Stimulated activated CD8-positive, alpha-beta memory T cell treated with anti-CD3 and anti-CD28 coated beads, Interleukin-2, amount 100 ng/mL, for 1 hour (primary cell): ENCODE measurements at places on chromosomes 5 and 9.

DNA sequence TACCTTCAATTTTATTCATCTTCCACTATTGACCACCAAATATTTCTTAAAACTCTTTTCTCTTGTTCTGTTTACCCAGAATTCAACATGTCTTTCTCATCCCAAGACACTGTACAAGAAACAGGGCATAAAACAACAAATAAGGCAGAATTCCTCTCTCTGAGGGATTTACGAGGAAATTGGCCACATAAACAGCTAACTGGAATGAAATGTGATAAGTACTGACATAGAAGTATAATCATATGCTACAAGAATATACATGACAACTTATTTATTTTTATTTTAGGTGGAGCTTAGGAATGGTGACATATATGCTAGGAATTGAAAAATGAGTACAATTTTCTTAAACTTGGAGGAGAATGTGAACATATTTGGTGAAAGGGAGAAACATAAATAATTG is 48.8 kb upstream of the FBN2 start:
- DNase-seq: no peak

- DNase-seq: no peak
Measured at GRCh38 chr5:103522586-103522985, 40.0 kb downstream of the NUDT12 start.

- no peak for DNase-seq
Measured at GRCh38 chr9:122348288-122348777, 22.5 kb upstream of the PTGS1 start.

- no peak for DNase-seq
Measured at GRCh38 chr5:172361566-172362238, 78.1 kb upstream of the UBTD2 start.

GRCh38 chr9:96399325-96399633 is 15.8 kb upstream of the SLC35D2 start:
- DNase-seq: no peak

- DNase-seq: no peak
Measured at GRCh38 chr5:142671801-142672200, 14.1 kb downstream of the FGF1 start.

GRCh38 chr5:75053054-75053303 is 621 bp upstream of the GCNT4 start:
- no peak for DNase-seq

DNA sequence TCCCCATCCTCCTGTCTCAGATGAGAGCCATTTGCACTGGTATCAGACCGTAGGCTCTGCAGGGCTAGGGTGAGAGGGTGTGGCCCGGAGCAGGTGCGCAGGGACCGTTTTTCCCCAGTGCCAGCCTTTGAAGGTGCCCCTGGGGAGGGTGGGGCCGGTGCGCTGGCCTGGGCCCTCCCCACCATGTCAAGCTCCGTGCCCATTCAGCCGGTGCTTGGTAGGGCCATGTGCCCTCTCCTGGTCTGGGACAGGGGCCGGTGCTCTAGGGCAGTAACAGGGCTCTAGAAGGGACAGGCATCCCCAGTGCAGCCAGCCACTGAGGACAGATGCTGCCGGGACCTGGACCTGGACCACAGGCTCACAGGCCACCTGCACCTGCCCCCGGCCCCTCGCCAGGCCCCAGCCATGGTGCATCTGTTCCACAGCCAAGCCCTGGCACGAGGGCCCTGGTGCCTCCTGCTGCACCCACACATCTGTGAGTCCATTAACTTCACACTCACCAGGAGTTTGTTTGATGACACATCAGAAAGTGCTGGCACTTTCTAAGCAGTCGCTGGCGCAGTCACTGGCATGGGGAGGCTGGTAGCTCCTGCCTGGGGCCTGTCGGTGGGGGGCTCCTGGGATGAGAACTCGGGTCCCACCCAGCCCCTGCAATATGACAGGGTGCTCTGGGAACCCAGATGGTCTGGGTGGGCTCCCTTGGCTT is 5.0 kb upstream of the QRFP start:
- no peak for DNase-seq

GRCh38 chr9:134545543-134546245 is 95.9 kb upstream of the COL5A1 start:
- no peak for DNase-seq

DNA sequence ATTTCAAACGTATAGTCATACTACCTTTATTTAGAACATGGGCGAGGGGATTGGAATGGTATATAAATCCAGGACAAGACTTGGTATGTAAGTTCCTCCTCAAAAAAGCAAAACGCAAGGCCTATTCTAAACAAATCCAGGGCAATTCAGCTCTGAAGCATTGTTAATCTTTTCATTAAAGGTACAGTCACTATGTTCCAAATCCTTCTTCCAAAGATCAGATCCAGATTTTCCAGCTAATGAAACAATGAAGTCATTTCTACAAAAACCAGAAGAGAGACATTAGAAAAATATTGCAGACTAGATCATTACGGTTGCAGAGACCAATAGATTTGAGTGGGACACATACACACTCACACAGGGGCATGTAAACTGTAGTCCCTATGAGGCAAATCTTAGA is 116.1 kb upstream of the BNC2 start:
- DNase-seq: no peak

DNA sequence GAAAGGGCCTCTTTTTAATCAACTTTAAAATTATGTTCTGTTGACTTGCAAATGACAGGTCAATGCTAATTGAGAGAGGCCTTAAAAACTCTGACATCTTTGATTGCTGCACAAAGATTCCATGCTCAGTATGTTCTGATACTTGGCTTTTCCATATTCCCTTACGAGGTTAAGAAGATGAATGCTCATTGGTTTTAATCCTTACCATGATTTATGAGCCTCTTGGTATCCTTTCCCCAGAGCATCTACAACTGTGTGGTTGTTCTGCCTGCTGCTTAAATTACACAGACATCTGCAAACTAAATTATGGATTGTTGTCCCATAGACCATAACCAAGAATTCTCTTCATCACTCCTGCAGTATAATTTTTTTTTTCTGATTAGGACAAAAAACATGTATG is 352.6 kb downstream of the CDH12 start:
- DNase-seq: no peak

DNA sequence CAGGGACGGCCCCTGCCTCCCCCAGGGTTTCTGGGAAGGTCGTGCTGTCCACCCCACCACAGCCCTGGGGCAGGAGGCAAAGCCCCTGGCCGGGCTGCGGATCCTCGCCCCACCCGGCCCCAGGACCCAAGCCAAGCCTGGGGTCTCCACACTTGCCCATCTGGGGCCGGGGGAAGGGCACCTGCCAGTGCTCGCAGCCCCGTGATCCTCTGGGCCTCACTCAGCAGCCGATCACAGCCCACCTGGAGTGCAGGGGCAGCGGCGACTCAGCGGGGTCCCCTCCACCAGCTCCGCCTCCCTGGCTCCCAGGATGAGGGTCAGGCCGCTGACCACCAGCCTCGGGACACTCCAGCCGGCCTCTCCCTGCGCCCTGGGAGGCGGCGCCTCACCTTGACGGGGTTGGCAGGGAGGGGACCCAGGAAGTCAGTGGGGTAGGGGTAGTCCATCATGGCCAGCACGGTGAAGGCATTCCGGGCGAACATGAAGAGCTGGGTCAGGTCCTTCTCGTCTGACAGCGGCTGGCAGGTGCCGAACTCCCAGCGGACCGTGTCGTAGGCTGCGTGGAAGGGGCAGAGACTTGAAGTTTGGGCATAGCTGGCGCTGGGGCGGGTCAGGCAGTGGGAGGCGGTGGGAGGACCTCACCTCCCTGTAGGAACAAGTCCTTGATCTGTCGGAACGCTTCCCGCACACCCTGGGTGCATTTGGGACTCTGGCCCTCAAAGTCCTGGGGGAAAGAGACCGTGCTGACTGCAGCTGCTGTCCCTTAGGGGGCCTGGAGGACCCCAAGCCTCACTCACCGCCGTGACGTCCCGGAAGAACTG is 1.8 kb downstream of the DPP7 start:
- DNase-seq: no peak

DNA sequence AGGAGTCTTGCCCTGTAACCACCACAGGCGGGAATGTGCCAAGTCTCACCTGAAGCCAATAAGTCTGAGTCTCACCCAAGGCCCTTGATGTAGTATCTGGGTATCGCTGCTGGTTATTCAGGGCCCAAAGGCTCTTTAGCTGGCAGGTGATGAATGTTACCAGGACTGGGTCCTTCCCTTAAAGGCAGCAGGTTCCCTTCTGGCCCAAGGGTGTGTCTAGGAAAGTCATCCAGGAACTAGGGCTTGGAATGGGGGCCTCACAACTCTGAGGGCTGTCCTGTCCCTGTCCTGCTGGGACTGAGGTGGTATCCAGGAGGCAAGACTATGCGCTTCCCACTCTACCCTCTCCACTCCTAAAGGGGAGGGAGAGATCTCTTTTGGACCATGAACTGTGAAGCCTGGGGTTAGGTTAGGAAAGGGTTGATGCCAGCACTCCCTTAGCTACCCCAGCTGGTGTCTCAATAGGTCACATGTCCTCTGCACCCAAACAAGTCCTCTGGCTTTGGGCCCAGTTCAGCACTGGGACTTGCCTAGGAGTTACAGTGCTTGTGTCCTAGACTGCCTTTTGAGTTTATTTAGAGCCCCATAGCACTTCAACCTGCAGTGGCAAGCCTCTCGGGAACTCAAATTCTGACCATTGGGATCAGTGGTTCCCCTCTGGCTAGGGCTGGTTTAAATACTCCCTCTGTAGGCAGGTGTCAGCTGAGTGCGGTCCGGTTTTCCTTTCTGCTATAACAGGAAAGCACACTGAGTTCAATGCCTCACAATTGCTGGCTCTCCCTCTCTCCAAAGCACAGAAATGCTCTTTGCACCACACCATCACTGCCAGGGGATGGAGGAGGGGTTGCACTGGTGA is 22.5 kb upstream of the RANBP3L start:
- DNase-seq: no peak

DNA sequence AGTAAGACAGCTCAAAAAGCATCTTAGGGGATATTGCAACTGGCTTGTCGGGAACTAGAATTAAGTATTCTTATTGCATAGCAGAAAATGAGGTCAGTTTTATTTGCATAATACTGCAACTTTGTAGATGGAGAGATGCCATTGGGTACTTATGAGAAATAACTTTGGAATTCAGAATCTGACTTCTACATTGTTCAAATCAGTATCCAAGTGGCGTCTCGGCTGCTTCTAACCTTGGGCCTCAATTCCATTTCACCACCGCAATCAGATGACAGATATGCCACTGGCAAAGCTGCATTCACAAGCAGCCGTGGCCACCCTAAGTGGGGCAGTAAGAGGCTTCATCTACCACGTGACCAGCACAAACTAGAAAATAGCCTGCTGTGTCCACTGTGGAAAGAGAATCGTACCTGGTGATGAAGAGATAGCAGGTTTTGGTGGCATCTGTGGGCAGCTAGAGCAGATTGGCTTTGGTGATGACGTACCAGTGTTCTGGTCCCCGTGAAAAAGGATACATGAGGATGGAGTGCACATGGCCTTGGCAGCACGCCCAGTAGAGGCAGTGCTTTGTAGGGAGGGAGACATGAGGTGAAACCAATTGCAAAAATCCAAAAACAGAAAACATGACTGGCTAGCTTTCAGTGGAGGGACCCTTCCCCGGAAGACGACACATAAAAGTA is 116.6 kb downstream of the KLHL3 start:
- no peak for DNase-seq

DNA sequence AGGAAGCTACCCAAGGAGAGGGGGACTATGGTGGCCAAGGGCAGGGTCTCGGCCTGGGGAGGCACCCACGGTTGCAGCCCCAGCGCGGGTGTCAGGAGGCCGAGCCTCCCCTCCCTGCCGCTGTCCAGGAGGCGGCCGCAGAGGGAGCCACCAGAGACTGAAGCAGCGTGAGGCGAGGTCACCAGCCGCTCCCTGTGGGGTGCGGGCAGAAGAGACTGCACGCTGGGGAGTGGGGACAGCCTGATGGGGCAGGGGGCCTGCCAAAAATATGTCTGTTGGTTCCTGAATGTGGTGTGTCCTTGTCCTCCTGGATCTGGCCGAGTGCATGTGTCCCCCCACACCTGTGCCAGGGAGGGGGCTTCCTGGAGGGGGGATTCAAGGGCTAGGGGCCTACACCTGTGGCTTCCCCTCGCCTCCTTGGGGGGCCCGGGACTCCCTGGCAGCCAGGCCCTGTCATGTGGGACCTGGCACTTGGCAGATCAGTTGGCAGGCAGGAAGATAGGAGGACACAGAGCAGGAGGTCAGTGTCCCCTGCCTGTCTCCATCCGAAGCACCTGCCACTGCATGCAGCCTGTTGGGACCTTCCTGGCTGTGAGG is 131.2 kb downstream of the DAB2IP start:
- DNase-seq: no peak

DNA sequence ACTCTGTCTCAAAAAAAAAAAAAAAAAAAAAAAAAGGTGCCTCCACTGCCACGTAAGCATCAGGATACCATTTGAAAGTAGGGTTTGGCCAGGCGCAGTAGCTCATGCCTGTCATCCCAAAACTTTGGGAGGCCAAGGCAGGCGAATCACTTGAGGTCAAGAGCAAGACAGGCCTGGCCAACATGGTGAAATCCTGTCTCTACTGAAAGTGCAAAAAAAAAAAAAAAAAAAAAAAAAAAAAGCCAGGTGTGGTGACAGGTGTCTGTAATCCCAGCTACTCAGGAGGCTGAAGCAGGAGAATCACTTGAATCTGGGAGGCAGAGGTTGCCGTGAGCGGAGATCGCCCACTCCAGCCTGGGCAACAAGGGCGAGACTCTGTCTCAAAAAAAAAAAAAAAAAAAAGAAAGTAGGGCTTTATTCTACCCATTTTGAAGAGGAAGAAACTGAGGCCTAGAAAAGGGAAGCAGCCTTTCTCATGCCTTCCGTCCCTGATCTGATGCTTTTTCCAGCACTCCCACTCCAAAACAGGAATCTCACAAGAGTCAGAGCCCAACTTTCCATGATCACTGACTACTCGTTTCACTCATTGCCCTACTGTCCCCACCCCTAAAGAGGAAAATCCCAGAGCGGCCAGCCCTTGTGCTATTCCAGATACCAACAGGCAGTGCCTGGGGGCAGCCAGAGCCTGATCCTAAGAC is 16.3 kb upstream of the CCIN start:
- DNase-seq: no peak
